ENCODE measurements at places on chromosomes 16 and 17.

DNA sequence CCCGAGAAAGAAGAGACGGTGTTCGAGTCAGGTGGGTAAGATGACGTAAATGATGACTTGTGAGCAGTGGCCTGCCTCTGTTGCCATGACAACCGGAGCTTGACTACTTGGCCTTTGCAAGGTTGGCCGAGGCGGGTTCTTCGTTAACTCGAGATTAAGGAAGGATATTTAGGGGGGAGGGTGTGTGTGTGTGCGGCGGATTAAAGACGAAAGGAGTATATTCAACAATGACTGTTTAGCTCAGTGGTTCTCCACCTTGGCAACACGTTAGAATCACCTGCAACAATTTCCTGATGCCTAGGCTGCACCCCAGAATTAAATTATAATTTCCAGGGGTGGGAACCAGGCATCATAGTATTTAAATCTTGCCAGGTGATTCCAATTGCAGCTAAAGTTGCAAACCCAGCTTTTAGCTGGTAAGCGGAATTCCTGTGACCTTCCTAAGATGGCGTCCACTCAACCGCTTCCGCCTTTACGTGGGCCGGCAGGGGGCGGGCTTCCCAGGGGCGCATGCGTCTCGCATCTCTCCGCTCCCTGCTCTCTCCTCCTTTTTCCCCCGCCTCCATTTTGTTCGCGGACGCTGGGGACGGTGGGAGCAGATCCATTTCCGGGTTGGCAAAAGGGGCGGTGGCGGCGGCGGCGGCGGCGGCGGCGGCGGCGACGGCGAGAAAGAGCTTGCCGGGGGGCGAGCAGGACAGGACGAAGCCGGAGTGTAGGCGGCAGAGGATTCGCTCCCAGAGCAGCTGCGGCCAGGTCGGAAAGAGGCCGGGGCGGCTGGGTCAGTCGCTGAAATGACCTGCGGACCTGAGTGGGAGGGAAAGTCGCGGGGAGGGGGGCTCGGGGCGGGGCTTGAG, at the start of gene WIPF2:
Gene WIPF2, plus strand, starts transcription at position 565 of the 854 bp plus-strand sequence. CDS start 37,156 bp downstream, outside the sequence.
- peak; percentile 96 for DNase-seq

- DNase-seq, result no peak
Observed at GRCh38 chr17:66171692-66172091, 20.2 kb downstream of the CEP112 start.

- no peak for DNase-seq
Observed at GRCh38 chr17:38600906-38601305, 4.8 kb downstream of the SRCIN1 start.

DNA sequence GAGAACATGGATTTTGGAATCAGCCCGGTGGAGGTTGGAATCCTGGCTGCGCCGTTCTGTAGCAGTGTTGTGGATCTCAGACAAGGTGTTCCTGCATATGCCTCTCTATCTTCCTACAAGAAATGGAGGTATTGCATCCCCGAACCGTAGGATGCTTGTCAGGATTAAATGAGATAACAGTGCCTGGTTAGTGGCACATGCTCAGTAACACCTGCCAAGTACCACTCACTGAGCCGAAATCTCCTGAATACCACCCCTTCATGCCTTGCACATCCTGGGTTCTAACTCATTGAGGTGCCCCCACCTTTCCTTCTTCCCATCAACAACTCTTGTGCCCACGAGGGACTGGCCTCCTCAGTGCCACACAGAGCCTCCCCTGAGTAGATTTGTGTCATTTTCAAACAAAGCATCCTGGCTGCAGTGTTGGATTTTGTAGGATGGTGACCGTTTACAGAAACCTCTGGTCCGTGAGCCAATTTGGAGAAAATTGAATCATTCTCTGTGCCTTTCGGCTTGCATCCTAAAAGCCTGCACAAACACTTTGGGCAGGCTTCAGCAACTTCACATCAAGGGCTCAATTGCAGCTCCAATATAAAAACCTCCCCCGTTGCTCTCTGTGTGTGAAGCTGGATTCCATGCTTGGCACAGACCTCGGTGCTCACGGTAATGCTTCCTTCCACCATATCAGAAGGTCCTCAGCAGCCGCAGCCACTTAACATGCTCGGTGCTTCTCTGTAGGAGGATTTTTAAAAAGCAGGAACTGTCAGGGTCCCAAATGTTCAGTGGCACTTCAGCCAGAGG, 84.2 kb downstream of the WWOX start:
- DNase-seq, result no peak

GRCh38 chr16:88968589-88969280, 8.3 kb downstream of the CBFA2T3 start:
- DNase-seq, result no peak

GRCh38 chr16:30368122-30368791, 2.0 kb downstream of the TBC1D10B start:
- DNase-seq, result peak; percentile 75
